Stimulated activated CD8-positive, alpha-beta memory T cell treated with anti-CD3 and anti-CD28 coated beads, Interleukin-4, amount 100 ng/mL, for 1 hour (primary cell): ENCODE measurements at places on chromosomes 7 and 10.

DNA sequence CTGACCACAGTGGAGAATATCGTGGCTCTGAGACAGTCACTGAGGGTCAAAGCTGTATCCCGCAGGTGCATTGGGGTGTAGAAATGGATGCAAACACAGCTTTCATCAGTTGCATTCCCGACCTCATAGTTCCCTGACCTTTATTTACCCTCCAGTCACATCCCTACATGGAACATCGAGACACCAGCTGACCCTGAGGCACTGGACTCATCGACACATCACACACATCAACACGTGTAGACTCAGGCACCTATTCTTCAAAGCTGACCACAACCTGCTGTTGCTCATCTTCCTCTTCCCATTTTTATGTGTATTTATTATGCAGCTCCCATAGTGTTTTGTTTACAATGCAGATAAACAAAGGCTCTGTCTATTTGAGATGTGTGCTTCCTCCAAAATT is 396.9 kb upstream of the NRP1 start:
- DNase-seq, result no peak

GRCh38 chr7:68509054-68509453 is 1089.2 kb upstream of the AUTS2 start:
- DNase-seq, result no peak

DNA sequence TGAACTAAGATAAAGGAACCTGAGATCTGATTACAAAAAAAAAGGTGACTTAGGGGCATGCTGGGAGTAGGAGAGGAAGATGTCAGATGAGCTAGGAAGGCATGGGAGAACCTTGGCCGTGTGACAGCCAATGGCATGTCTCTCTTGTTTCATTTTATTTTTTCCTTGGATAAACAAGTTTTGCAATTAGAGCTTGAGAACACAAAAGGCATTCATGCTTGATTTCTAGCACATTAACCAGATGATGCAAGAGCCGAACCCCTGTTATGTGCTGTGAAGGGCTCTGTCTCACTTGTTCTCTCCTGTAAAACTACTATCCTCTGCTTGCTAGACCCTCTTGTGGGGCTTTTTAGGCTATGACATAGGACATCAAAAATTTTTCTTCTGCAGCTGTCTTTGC is 134.3 kb upstream of the ASAH2 start:
- DNase-seq, result no peak

DNA sequence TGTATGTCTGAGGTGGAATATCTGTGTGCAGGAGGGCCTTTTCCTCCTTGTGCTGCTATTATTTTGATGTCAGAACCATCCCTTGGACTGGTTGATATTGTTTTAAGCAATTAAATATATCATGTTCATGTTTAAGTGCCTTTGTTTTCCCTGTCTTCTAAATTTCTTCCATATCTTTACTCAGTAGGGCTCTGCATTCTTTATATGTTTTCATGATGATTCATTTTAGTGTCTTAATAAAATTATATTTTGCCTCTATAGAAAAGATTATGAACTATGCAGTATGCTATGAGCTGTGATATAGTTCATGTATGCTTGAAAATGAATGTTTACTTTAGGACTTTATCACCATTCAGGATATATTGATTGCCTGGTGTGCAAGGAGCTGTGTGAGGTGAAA is 34.8 kb downstream of the AHR start:
- DNase-seq, result no peak

DNA sequence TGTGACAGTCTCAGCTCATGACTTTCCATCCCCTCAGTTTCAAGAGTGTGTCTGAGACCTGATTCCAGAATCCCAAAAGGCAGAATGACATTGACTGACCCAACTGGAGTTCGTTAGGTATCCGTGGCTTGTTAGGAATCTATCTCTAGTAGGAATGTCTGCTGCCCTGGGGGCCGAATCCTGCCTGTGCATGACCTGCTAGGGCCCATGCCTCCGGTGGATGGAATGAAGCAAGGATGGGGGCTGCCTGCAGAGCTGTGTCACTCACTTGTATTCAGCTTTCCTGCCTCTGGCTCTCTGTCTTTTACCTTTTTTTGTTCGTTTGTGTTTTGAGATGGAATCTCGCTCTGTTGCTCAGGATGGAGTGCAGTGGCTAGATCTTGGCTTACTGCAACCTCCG is 129.5 kb downstream of the SDK1 start:
- no peak for DNase-seq

DNA sequence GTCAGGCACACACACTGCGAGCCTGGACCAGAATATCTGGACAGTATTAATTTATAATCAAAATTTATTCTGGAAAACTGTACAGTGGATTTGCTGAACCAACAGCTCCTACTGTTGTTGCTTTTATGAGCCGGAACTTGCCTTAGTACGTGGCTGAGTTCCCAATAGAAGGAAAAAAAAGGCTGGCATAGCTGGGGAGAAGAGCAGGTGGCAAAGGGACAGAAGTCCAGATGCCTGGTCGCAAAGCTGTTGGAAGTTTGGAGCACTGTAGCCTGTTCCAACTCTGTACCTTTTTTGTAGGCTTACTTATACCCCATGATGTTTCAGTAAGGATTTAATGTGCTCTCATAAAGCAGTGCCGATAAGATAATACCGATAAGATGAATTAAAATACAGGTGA is 333.8 kb downstream of the ABCA13 start:
- DNase-seq, result no peak

DNA sequence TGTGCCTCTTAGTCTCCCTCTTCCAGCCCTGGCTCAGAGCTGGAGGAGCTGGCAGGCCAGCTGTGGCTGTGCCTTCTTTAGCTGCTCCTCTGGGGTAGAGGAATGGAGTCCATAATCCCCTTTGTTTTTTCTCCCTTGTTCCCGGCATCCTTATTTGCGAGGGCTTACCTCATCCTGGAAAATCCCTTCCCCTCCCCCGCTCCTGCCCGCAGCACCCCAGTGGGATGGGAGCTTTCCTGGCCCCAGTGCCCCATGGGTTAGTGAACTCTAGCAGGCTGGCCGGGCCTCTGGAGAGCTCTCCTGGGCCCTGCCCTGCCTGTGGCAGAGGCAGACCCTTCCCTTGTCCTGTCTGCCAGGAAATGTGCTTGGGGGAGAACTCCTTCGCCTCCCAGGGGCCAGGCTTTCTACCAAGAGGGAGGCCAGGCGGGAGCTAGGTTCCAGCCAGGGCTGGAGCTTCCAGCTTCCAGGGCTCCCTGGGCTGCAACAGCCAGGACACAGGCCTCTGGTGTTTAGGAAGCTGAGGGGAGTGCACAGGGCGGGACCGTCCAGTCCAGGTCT is 16.5 kb upstream of the TRIM8 start:
- DNase-seq, result no peak

- DNase-seq, result no peak
Measured at GRCh38 chr7:149733924-149734790, 39.2 kb downstream of the ZNF467 start.

- DNase-seq, result no peak
Measured at GRCh38 chr7:94643771-94644545, 12.0 kb downstream of the SGCE start.

DNA sequence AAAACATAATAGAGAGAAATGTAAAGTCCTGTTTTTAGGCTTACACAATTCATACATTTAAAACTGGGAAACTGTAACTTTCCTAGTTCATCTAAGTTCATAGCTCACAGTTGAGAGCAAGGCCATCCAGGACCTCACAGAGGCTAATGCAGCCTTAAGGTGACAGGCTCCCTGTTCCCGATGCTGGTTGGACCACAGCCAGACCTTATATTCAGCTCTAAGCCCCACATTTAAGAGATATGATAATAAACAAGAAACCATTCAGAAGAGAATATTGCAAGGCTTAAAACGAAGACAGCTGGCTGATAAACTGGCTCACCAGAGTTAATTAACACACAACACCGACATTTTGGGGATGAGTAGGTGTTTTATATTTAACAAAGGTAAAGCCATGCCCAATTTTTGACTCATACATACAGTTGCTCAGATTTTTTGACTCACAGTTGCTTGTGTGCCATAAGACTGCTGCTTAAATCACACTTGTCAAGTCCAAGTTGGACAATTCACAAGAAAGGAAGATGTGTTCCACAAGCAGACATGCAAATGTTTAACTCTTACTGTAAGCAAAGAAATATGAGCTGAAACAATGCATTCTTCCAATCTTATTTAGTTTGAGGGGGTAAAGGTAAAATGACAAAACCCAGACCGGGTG is 41.1 kb upstream of the TMEM213 start:
- no peak for DNase-seq

- DNase-seq, result no peak
Measured at GRCh38 chr10:61778137-61778536, 115.4 kb downstream of the CABCOCO1 start.

GRCh38 chr10:91022390-91022789 is 101.5 kb upstream of the ANKRD1 start:
- no peak for DNase-seq

DNA sequence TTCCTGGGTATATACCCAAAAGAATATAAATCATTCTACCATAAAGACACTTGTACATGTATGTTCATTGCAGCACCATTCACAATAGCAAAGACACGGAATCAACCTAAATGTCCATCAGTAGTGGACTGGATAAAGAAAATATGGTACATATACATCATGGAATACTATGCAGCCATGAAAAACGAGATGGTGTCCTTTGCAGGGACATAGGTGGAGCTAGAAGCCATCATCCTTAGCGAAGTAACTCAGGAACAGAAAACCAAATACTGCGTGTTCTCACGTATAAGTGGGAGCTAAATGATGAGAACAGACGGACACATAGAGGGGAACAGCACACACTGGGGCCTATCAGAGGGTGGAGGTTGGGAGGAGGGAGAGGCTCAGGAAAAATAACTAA is 183.7 kb upstream of the CELF2 start:
- DNase-seq, result no peak

- no peak for DNase-seq
Measured at GRCh38 chr7:95544171-95544570, 52.1 kb downstream of the PDK4 start.

DNA sequence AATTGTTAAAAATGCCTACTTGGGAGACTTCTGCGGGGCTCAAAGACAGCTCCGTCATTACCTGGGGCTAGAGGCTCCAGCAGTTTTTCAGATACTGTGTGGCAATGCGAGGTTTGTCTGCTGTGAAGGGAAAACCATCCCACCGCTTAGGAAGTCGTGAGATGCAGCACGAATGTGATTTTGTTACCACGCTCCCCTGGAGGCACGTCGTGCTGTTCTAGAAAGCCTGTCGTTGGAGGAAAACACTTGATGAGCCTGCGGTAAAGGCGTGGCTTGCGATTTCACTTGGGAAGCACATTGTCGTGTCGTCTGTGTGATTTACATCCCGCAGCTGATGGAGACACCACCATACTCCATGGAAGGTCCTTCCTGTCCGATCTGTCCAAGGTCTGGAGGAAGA is 39.3 kb downstream of the CAMK1D start:
- no peak for DNase-seq
